ENCODE measurements at places on chromosomes 5 and 9.

GRCh38 chr5:58122848-58123392, 337.0 kb downstream of the PLK2 start:
- DNase-seq: no peak

DNA sequence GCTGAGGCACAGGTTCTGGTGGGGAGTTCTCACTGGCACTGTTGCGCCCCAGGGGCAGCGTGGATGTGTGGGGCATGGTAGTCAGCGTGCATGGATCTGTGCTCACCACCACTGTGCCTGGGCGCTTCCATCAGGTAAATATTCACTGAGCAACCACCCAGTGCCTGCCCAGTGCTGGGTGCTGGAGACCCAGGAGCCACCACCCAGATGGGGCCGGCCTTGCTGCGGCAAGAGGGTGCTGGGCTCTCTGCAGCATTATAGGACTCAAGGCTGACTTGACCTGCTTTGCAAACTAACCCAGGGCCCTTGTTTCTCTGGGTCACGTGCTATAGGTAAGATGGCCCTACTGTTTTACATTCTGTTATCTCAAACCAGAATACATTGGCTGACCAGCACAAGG, 60.5 kb downstream of the DAP start:
- no peak for DNase-seq

DNA sequence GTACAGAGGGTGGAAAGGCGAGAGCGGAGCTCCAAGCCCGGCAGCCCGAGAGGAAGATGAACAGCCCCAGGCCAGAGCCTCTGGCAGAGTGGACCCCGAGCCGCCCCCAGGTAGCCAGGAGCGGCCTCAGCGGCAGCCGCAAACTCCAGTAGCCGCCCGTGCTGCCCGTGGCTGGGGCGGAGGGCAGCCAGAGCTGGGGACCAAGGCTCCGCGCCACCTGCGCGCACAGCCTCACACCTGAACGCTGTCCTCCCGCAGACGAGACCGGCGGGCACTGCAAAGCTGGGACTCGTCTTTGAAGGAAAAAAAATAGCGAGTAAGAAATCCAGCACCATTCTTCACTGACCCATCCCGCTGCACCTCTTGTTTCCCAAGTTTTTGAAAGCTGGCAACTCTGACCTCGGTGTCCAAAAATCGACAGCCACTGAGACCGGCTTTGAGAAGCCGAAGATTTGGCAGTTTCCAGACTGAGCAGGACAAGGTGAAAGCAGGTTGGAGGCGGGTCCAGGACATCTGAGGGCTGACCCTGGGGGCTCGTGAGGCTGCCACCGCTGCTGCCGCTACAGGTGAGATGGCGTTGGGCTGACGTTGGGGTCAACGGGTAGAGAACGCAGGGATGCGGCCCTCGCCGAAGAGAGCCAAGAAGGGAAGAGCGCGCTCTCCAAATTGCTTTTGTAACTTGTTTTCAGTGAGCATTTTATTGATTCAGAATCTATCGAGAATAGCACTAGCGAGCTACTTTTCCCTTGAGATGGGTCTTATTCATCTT, at the start of gene PTGER4:
TSS of gene PTGER4 (plus strand) at position 3 of the 769 bp plus-strand sequence. CDS start 1,079 bp downstream, outside the sequence.
- no peak for DNase-seq

DNA sequence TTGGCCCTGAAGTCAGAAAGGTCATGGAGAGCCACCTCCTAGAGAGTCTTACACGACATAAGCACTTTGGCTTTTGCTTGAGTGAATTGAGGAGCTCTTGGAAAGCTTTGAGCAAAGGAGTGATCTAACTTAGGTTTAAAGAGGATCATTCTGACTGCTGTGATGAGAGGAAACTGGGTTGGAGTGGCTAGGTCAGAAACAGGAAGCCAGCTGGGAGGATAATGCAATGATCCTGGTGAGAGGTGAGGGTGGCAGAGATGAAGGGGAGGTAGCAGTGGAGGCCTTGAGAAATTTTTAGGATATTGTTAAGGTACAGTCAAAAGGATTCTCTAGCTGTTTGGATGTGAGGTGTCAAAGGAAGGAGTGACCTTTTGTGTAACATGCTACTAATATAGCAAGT, 32.2 kb upstream of the ROPN1L start:
- DNase-seq: no peak

DNA sequence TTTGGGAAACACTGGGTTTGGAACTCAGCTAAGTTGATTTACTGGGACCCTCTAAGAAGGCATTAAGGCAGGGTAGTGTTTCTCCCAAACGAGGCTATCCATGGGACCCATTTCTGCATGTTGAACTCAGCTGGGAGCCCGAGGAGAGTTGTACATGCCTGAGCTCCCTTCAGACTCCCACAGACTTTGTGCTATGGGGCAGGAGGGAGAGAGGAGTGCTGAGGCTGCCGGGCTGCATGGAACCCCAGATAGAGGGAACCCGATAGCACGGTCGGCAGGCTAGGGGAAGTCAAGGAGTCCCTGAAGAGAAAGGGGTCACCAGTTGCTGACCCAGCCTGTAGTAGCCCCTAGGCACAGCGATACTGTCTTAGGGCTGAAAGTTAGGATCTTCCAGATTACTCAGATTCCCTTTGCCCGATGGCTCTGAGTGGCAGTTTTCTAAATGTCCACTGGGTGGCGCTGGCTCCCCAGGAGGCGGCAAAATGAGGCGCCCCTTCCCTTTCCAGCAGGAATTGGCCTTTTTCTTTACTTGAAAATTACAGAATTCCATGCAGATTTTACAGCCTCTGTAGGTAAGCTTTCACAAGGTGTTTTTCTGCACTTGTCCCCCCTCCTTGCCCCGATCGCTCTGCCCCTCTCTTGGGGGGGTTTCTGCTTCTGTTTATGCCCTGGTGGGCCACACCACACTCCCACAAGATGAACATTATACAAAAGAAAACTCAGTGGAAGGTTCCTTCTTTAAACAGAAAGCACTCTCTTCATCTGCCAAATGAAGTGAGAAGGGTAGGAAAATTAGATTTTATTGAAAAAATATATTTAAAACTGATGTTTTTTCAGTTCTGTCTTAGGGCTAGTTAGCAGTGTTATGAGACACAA, 17.8 kb downstream of the NANS start:
- DNase-seq: peak; percentile 11

DNA sequence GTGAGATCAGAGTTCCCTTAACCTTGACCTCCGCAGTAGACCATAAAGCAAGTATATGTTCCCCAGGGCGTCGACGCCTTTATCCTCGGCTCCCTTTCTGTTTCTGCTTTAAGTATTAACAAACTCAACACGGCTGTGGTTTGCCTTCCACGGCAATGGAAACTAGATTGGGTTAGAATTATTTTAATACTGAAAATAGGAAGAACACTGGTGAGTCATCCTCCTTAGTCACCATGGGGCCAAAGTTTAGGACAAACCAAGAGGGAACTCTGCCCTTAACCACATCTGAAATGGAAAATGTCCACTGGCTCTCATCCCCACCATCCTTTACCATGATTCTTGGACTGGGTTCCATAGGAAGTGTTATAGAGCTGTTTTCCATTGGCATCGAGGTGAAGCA, 386.1 kb downstream of the ACTL7B start:
- DNase-seq: no peak

DNA sequence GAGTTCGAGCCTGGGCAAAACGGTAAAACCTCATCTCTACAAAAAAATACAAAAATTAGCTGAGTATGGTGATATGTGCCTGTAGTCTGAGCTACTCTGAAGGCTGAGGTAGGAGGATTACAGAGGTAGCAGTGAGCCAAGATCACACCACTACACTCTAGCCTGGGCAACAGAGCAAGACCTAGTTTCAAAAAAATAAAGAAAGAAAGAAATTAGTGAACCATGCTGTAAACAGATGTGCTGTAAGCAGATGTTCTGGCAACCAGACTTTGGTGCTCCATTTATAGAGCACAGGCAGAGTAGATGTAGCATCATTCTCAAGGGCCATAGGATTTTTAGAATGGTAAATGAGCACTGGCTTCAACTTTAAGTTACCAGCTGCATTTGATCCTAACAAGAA, 115.4 kb downstream of the ST8SIA4 start:
- no peak for DNase-seq
